Breast epithelium (tissue), 4 donors: ENCODE measurements at places on chromosomes 7 and 10. TPM values are rescaled to one million over a fixed set of nuclear protein-coding genes. Genes with fewer than 3 reads are reported as not detected.

DNA sequence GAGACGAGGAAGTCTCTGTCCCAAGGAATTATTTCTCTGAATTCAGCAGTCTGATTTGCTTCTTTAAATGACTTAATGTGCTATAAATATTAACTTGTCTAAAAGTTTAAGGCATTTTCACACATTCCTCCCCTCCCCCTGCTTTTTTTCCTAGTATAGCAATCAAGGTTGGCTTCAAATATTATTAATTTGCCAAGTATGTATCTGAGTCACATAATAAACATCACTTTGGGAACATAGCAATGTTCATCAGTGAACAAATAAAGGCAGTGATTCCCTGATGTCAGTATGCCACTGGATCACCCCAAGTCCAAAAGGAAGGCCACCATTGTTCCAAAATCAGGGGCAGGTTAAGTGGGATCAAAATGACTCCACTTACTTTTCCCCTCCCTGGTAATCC, 40.5 kb downstream of the PDE6C start:
- no peaks in the 10 kb centered on the region for H3K36me3 ChIP-seq
- no peaks in the 10 kb centered on the region for H3K27me3 ChIP-seq
- no peak overlapping the region for H3K27ac ChIP-seq
- H3K4me3 ChIP-seq: no peak overlapping the region
- no peak for DNase-seq

- DNase-seq: no peak
- no peaks in the 10 kb centered on the region for H3K4me1 ChIP-seq
- H3K4me3 ChIP-seq: no peak overlapping the region
These were observed 54.1 kb downstream of the DAGLB start for GRCh38 chr7:6393667-6394056.

- no peaks in the 10 kb centered on the region for H3K27me3 ChIP-seq
- H3K4me3 ChIP-seq: no peak overlapping the region
- DNase-seq: no peak
- no peak overlapping the region for H3K27ac ChIP-seq
- no peaks in the 10 kb centered on the region for H3K4me1 ChIP-seq
- H3K36me3 ChIP-seq: no peaks in the 10 kb centered on the region
These were observed 105.5 kb downstream of the WNT2 start for GRCh38 chr7:117217106-117218035.

BMPER gene
- 1.6 TPM for total RNA-seq

CCL24 gene
- total RNA-seq: not detected
